ENCODE measurements at places on chromosomes 7 and 10. TPM values are rescaled to one million over a fixed set of nuclear protein-coding genes. Genes with fewer than 3 reads are reported as not detected.
A peak's percentile ranks its signal among the peaks of the same experiment; 100 is the strongest.

Gene CYP3A5
- 0.27 TPM for total RNA-seq

DNA sequence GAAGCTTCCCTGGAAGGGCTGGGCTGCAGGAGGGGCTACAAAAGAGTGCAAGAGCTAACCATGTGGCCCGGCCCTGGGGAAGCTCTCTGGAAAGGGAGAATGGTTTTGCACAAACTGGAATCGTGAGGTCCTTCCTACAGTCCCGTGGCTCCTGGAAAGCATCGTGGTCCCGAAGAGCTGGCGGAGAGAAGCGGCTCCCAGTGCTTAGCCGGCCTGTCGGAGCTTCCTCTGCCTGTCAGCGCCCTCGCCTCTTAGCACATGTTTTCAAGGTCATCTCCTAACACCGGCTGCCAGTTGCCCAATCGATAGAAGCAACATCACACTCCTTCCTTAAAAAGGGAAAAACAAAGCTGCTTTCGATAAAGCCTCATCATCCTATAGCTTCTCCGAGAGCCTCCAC is 42.1 kb upstream of the MGMT start:
- no peak for DNase-seq
- H3K36me3 ChIP-seq: no peaks in the 10 kb centered on the region
- no peaks in the 10 kb centered on the region for H3K4me1 ChIP-seq
- H3K27me3 ChIP-seq: no peaks in the 10 kb centered on the region
- H3K4me3 ChIP-seq: no peak overlapping the region

DNA sequence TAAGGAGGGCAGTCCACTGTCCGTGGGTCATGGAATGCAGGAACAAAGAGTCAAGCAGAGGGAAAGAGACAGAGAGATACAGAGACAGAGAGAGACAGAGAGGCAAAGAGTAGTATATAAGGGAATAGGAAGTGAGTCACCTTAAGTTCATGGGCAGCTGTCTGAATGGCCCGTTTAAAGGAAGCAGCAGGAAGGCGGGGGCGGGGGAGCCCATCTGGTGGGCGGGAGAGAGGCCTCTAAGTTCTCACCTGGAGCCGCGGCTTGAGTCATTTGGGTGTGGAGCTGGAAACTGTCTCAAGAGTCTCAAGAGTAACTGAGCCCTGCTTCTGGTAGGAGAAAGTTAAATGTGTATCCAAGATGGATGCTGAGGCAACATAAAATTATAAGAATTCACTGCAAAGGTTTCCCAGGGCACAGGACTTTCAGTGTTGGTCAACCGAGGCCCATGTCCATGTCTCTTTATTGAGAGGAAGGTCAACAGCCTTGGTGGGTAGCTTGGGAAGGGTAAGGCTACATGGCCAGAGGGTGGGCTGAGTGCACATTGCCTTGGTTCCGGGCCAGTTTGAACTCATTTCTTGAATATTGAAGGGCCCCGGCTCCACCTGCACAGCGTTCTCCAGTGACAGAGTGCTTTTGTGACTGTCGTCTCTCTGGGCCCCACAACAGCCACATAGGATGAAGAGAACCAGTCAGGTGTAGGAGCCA is 85.5 kb upstream of the CACUL1 start:
- H3K27me3 ChIP-seq: no peaks in the 10 kb centered on the region
- no peaks in the 10 kb centered on the region for H3K36me3 ChIP-seq
- DNase-seq: no peak
- no peak overlapping the region for H3K27ac ChIP-seq
- H3K4me1 ChIP-seq: no peaks in the 10 kb centered on the region

DNA sequence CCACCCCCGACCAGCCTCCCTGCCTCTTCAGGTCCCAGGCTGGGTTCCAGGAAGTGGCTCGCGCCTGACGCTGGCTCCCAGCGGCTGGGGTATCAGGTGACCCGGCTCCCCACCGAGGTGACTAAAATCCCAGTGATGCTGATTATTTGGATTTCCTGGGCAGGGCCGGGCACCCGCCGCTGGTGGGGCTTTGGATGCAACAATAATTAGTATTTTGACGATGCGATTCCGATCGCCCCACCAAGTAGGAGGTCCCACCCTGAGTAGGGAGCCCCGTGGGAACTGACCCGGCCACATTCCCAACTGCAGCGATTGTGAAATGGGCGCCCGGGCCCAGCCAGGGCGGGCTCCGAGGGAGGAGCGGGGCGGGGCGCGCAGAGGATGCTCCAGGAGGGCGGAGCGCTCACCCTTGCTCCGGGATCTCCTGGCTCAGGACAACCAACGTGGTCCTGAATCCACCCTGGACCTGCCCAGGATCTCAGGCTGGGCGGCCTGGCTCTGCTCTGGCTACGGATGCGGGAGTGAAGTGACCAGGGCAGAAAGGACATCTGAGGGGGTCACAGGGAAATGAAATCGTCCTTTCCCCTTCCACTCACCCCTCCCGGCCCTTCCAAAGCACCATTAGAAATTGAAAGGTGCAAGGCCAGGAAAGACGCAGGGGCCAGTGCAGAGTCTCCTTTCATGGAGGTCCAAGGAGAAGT is 32.6 kb downstream of the DUSP5 start:
- H3K4me1 ChIP-seq: peaks cover 36% of the 10 kb centered on the region
- DNase-seq: no peak
- H3K36me3 ChIP-seq: no peaks in the 10 kb centered on the region
- H3K27ac ChIP-seq: 0 out of 2 replicates have a peak overlapping the region, but pooled peaks have one; percentile 18
- no peaks in the 10 kb centered on the region for H3K27me3 ChIP-seq
- H3K4me3 ChIP-seq: peak overlapping the region; percentile 30

DNA sequence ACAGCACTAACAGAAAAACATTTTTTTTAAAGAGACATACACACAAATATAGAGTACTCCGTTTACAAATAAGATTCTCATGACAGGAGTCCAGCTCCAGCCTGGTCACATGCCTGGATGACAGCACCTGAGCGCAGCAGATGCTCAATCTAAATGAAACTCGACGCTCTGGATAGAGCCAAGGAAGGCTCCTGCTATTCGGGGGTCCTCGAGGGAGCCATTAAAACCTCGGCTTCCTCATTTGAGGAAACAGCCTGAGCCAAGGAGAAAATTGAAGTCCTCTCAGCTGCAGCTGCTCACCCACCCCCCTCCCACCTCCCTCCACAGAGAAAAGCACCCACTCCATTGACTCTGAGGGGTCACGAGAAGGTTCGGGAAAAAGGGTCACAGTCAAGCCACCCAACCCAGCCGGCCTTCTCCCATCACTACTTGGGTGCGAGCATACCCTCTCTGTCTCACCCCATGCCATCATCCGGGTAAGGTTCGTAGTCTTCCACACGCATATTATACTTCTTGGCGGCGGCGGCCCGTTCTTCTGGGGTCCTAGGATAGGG is 673 bp downstream of the NDUFB8 start:
- H3K4me3 ChIP-seq: peak overlapping the region; percentile 95
- H3K27me3 ChIP-seq: no peaks in the 10 kb centered on the region
- H3K27ac ChIP-seq: peak overlapping the region; percentile 91
- no peak for DNase-seq
- H3K36me3 ChIP-seq: peaks cover 26% of the 10 kb centered on the region

DNA sequence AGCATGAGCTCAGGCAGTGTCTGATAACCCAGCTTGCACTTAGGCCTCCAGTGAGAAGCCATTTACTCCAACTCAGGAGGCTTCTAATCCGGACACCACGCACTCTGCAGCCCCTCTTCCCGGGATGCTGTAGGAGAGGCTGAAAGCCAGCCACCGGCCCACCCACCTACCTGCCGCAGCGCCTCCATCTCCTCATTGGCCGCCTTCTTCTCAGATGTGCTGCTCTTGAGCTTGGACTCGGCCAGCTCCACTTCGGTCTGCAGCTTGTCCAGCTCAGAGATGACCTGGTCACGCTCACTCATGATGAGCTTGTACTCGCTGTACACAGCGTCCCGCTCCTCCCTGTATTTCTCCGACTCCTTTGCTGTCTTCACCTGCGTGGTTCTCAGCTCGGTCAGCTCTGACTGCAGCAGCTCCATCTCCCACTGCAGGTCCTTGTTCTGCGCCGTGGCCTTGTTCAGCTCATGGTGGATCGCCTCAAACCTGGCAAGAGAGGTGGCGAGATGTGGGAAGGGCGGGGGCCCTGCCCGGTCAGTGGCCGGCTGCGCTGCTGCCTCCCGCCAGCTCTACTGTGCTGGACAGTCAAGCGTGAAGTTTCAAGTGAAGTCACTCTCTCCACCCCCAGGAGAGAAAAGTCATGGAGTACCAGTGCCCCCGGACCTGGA is 84.7 kb downstream of the DLG5 start:
- DNase-seq: no peak
- H3K4me1 ChIP-seq: peaks cover 6% of the 10 kb centered on the region
- H3K27me3 ChIP-seq: no peaks in the 10 kb centered on the region
- no peaks in the 10 kb centered on the region for H3K36me3 ChIP-seq
- H3K4me3 ChIP-seq: no peak overlapping the region

DNA sequence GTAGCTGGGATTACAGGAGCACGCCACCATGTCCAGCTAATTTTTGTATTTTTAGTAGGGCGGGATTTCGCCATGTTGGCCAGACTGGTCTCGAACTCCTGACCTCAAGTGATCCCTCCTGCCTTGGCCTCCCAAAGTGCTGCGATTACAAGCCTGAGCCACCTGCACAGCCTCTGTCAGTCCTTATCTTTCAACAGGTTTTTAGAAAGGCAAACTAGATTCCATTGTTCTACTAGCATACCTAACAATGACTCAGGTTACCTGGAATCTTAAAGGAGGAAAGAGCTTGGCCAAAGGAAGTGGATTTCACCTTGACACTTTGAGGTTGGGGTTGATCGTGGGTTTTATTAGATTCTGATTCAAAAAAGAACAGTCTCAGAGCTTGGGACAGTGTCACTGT is 3.2 kb downstream of the ABCC2 start:
- no peak overlapping the region for H3K27ac ChIP-seq
- no peaks in the 10 kb centered on the region for H3K4me1 ChIP-seq
- no peak overlapping the region for H3K4me3 ChIP-seq
- H3K27me3 ChIP-seq: no peaks in the 10 kb centered on the region

Gene EVX1
- total RNA-seq: not detected

GRCh38 chr10:24793648-24794379 is 70.1 kb upstream of the ARHGAP21 start:
- H3K4me1 ChIP-seq: no peaks in the 10 kb centered on the region
- no peaks in the 10 kb centered on the region for H3K27me3 ChIP-seq
- H3K4me3 ChIP-seq: no peak overlapping the region
- H3K36me3 ChIP-seq: no peaks in the 10 kb centered on the region

Gene DPYSL4
- 0.16 TPM for total RNA-seq

Gene FKBP14
- total RNA-seq: 3.0 TPM

DNA sequence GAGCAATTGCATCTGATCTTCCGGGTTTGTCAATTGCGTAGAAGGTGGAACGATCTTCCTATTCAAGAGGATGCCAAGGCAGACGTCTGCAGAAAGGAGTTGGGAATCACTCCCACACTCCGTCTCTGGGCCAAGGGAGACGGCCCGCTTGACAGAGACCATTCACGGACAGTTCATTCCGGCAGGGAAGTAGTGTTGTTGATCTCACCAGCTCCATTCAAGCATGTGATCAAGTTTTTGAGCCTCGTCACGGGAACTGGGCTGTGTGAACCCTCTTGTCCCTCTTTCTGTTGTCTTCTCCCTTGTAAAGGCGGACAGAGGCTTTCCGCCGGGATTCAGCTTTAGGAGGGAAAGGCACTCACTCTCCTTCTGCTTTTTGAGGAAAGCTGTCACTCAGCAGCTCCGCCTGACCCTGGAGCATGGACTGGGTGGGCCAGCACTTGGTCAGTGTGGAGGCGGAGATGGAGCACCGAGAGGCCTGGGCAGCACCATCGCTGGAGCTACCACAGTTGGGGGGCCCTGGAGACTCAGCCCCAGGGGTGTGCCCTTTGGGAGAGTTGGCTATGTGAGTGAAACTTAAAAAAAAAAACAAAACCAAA is 44.9 kb downstream of the SPDYE5 start:
- no peaks in the 10 kb centered on the region for H3K27me3 ChIP-seq
- no peak overlapping the region for H3K4me3 ChIP-seq
- peaks cover 11% of the 10 kb centered on the region for H3K4me1 ChIP-seq
- no peak overlapping the region for H3K27ac ChIP-seq
- H3K36me3 ChIP-seq: no peaks in the 10 kb centered on the region

DNA sequence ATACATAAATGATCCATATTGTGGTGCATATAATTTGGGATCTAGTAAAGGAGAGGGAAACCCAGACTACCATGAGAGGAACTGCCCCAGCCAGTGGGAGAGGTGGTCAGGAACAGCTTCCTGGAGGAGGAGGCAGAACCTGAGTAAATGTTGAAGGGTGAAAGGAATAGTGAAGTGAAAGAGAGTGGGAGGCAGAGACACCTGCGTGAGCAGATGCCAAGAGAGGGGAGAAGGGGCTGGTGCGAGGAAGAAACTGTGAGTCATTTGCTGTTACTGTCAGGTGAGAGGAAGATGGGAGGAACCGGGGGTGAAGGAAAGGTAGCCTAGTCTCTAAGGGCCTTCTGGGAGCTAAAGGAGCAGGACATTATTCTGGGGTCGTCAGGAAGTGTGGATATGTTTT is 294.8 kb downstream of the GRID1 start:
- H3K4me3 ChIP-seq: no peak overlapping the region
- peaks cover 1% of the 10 kb centered on the region for H3K27me3 ChIP-seq
- no peak overlapping the region for H3K27ac ChIP-seq

DNA sequence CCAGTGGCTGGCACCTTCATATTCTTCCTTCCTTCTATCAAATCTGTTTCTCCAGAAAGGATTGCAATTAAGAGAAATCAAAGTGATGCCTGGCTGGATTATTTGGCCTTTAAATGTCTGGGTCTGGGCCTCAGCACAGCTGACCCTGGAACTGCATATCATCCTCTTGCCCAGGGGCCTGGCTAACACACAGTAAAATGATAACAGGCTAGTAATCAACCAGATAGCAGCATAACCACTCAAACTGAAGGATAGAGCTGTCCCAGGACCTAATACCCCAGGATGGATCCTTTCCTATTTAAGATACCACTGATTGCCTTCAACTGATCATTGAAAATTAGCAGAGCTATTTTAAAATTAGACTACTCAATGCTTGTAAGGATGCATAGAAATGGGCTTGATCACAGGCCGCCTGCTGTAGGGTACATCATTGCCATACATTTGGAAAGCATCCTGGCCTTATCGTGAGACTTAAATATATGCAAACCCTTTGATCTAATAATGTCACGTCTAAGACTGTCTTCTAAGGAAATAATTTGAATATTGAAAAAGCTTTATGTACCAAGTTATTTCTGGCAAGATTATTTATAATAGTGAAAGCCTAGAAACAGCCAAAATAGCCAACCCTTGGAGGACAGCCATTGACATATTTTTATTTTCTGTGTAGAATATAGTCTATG is 144.0 kb upstream of the CHST15 start:
- no peaks in the 10 kb centered on the region for H3K4me1 ChIP-seq
- H3K27me3 ChIP-seq: no peaks in the 10 kb centered on the region
- no peak for DNase-seq
- H3K4me3 ChIP-seq: no peak overlapping the region
- no peaks in the 10 kb centered on the region for H3K36me3 ChIP-seq

DNA sequence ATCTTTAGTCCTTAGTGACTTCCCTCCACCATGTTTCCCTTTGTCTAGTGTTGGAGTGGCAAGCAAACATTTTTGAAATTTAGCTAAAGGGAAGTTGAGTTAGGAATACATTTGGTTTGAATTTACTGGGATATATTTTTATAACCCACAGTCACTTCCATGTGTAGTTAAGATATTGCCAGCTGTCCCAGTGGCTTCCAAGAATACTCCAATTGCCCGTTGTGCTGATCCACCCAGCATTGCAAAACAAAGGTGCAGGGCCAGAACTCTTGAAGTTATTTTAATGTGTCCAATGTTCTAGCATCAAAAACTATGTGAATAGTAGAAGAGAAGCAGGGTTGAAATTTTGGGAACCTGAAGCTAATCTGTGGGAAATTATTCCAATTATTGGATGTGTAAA is 2.5 kb upstream of the P4HA1 start:
- H3K4me3 ChIP-seq: no peak overlapping the region
- no peaks in the 10 kb centered on the region for H3K36me3 ChIP-seq
- no peaks in the 10 kb centered on the region for H3K27me3 ChIP-seq
- no peak overlapping the region for H3K27ac ChIP-seq
- peaks cover 6% of the 10 kb centered on the region for H3K4me1 ChIP-seq
- DNase-seq: no peak

Gene WBP1L
- total RNA-seq: 19.8 TPM

- H3K4me3 ChIP-seq: no peak overlapping the region
- DNase-seq: no peak
Measured at GRCh38 chr10:5633166-5633749, 33.1 kb downstream of the ASB13 start.

Data from GM12878 (cell line).